Activated T-helper 9 cell treated with anti-CD3 and anti-CD28 coated beads, Interleukin-2, amount 50 U/mL, for 16 hours (primary cell): ENCODE measurements at places on chromosomes 2 and 18.

- DNase-seq = no peak
Observed at GRCh38 chr2:21038403-21039073, 5.3 kb downstream of the APOB start.

GRCh38 chr2:46704593-46704992 lies 211.0 kb downstream of the MCFD2 start:
- DNase-seq = no peak

- DNase-seq = no peak
Observed at GRCh38 chr2:24158131-24158530, 16.7 kb upstream of the FAM228A start.

DNA sequence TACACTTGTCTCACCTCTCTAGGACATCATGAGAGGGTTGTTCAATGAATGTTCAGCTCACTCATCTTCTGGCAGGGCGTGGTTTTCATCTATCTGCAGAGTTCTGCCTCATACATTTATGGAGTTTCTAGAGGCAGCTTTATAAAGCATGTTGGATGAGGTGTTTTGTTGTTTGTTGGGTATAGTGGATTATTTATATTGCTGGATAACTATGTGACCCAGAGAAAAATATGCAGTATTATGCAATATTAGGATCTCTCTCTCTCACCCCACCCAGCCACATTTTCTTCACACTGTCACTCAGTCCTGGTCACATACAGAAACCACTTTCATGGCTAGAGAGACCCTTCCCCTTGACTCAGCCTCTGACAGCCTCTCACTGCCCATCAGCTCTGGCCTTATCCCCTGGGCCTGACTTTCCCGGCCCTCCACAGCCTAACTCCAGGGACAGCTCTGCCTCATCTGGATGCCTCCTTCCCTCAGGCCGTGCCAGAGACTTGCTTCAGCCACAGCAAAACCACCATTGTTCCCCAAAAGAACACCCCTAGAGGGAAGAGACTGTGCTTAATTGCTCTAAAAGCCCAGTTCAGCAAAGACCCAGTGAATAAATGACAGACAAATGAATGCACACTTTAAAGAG lies 260.3 kb downstream of the MYCN start:
- DNase-seq = no peak

GRCh38 chr2:234887195-234887594 lies 64.6 kb upstream of the SH3BP4 start:
- no peak for DNase-seq

DNA sequence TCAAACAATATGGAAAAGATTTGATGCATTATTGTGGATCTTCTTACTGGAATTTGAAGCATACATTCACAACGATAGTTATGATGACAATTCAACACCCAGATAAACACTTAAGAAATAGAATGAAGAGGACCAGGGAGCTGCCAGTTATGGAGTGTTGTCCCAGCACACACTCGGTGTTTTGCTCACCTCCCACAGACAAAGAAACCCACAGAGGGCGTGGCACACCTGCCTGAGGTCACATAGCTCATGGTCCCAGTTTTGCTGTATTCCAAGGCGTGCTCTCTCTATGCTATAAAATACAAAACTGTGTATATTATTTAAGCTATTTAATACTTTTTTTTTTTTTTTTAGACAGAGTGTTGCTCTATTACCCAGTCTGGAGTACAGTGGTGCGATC lies 31.1 kb downstream of the EFR3B start:
- no peak for DNase-seq

DNA sequence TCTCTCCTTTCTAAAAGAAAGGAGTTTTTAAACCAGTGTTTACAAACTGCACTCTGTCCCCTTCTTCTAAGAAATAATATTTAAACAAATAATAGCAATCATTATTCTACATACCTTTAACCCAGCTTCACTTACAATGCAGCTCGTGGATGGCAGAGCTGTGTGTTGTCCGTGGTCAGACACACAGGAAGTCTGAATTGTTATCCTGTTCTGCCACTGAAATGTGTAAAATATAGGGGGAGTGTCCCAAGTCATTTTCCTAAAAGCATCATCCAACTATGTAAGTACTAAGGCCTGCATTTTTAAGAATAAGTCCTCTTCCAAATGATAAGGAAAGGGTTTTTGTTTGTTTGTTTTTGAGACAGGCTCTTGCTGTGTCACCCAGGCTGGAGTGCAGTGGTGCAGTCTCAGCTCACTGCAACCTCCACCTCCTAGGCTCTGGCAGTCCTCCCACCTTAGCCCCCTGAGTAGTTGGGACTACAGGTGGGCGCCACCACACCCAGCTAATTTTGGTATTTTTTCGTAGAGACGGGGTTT lies 2.7 kb upstream of the PPP4R1 start:
- no peak for DNase-seq

- DNase-seq = no peak
Observed at GRCh38 chr2:74653589-74653984, 460 bp upstream of the SEMA4F start.

- DNase-seq = no peak
Observed at GRCh38 chr18:24586662-24587360, 126.4 kb downstream of the HRH4 start.

DNA sequence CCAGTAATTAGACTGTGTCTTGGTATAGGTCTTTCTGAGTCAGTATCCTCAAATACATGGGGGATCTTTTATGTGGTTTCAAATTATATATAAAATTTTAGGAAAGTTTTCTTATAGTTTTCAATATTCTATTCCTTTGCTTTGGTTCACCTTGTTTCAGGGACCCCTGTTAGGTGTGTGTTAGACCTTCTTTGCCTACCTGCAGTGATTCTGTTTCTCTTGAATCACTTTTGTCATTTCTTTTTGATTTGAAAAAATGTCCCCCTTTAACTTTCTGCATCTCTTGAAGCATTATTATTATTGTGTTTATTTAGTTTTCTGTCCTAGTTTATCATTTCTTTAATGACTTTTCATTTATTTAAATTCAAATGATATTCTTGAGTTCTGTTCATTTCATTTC lies 98.7 kb downstream of the FHOD3 start:
- no peak for DNase-seq

DNA sequence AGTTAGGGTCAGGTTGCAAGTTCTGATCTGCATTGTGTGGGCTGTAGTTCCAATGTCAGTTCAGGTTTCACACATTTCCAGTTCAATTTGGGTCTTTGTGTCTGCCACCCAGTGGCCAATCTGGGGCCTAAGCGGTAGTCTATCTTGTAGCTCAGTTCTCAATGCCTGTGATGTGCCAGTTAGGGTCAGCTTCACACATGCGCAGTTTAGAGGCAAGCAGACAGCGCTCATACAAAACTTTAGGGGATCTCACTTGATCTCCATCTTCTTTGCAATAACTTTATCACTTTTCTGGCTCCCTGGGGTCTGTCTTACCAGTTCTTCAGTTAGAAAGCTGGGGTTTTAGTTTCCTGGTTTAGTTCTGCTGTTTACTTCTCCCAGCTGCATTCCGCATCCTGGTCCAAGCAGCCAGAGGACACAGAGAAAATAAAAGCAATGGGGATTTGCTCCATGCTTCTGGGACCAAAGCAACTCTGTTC lies 11.0 kb upstream of the ZNF24 start:
- DNase-seq = peak; percentile 31

DNA sequence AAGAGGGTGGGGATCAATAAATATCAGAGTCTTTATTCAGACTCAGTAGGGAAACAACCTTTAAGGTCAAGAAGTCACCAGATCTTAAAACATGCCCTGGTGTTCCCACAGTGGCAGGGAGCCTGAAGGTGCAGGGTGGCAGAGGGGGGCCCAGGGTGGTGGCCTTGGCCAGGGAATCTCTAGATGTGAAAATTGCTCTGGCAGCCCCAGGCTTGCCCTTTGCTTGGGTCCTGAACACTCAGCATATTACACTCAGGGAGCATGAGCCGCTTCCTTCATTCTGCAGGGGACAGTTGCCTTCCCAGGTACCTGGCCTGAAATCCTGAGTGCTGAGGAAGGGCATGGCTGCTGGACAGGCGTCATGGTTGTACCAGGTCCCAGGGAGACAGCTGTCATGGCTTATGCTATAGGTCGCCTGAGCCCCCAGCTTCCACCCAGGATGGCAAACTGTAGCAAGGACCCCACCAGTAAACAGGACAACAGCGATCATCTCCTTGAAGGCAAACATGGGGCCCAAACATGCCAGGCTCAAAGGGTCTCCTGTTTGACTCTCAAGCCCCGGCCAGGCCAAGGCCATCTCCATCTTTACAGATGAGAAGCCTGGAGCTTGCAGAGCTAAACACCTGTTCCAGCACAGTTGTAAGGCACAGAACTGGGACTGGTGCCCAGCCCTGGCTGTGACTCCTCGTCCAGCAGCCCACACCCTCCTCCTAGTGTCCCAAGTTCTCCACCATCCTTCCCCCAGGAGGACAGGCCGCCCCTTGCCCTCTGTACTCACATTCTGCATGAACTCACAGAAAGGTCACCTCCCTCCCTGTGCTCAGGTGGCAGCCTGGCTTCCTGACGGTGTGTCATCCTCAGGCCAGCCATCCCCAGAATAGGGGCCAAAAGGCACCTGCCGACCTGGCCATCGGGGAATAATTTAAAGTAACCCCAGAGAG lies 14.6 kb downstream of the ABCG8 start:
- DNase-seq = no peak

DNA sequence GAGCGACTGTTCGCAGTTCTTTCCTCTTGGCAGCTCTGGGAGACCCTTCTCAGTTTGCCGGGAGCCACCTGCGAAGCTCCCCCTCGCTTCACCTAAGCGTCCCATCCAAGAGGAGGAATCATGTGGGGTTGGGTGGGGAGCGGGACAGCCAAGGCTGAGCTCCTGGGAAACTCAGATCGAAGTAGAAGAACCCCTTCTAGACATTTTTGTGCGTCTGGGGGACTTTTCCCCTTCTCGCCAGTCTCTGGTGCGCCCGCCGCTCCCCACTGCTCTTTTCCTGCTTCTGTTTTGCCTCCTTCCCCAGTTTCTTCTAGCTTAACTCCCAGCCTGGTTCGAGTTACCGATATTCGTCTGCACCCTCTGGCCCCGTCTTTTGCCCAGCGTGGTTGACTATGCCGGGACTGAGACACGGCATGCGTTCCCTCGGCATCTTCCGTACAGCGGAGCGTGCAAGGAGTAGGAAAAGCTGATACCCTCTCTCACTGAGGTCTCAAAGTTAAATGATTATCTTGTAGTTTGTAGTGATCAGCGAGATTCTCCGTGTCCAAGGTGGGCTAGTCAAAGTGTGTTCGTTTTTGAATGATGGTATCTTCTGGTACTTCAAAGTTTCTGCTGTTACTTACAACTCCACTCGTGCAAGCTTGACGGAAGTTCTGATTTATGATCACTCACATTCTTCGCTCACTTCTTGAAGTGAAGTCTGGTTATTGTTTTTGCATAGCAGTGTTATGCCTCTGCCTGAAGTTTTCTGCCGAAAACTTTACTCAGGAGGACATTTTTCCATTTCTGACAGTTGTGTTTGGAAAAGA lies 664 bp downstream of the CAMKMT start:
- peak; percentile 10 for DNase-seq

GRCh38 chr2:85827879-85828569 lies 60.8 kb downstream of the ST3GAL5 start:
- DNase-seq = no peak

DNA sequence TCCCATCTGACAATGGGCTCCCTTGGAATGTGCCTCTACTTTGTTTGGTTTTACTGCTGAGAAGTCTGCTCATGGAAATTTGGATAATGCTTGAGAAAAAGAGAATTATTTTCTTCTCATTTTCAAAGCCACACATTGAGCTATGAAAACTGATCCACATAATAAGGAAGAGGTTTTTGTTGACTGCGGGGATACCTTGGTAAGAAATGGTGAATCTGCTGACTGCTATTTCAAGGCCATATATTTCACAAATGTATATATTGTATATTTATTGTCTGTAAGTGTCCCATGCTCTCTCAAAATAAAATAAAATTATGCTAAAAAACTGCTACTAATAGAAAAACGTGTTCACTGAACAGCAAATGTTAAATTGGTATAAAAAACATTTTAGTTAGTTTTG lies 15.1 kb downstream of the SH3YL1 start:
- no peak for DNase-seq

DNA sequence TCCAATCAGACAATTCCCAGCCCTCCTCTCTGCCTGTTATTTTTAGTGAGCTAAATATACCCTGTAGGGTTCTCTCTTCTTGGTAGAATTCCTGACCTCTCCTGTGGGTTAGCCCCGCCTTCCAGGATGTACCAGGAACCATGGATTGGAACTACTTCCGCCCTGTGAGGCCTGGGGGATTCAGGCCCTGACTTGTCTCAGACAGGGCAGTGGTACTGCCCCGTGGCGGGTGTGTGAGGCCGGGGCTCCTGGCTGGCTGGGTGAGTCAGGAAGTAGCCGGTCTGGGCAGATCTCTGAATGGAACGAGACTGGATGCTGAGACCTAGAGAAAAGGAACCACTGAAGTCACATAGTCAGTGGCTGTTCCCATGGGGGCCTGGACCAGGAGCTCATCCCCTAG lies 50.5 kb downstream of the DYSF start:
- DNase-seq = no peak

GRCh38 chr2:238974081-238974480 lies 126.2 kb downstream of the TWIST2 start:
- DNase-seq = no peak

- DNase-seq = no peak
Observed at GRCh38 chr18:48607056-48607984, 68.5 kb downstream of the CTIF start.

GRCh38 chr18:48570313-48570712 lies 31.5 kb downstream of the CTIF start:
- DNase-seq = no peak

- no peak for DNase-seq
Observed at GRCh38 chr18:55354795-55355194, 233.2 kb downstream of the TCF4 start.

- no peak for DNase-seq
Observed at GRCh38 chr18:23838233-23838632, 149.0 kb downstream of the LAMA3 start.

- no peak for DNase-seq
Observed at GRCh38 chr18:68604256-68604655, 110.7 kb downstream of the TMX3 start.

- no peak for DNase-seq
Observed at GRCh38 chr2:136171223-136171622, 53.3 kb upstream of the CXCR4 start.

DNA sequence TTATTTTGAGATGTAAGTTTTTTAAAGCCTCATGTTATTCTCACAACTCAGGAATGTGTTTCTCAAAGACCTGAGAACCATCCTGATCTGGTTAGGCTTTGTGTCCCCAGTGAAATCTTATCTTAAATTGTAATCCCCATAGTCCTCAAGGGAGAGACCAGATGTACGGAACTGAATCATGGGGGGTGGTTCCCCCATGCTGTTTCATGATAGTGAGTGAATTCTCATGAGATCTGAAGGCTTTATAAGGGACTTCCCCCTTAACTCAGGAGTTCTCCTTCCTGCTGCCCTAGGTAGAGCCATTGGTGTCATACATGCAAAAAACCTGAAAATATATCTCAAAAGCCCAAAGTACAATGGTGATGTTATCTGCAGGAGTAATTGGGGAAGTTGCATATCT lies 836.7 kb downstream of the CBLN2 start:
- no peak for DNase-seq

DNA sequence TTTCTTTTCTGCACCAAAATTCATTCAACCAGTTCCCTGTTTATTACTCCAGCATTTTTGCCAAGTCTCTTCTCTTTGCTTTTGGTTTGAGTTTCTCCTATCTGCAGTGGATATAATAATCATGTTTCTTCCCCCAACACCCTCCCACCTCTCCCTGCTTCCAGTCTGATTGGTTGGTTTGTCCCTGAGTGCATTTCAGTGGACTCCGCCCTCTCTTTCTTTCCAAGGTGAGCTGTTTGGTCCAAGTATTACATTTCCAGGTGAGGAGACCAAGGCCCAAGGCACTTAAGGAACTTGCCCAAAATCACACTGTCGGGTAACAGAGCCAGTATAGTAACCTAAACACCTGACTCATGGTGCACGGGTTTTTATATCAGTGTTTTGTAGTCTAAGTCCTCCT lies 17.7 kb downstream of the MRO start:
- no peak for DNase-seq

- DNase-seq = no peak
Observed at GRCh38 chr2:201139836-201140604, 24.1 kb downstream of the CFLAR start.
